Mesendoderm (in vitro differentiated cells): ENCODE measurements at places on chromosomes 7 and 10.

- no peak for DNase-seq
Measured at GRCh38 chr10:88138319-88138848, 275.0 kb downstream of the PTEN start.

- no peak for DNase-seq
Measured at GRCh38 chr10:59894114-59894513, 12.2 kb downstream of the CCDC6 start.

DNA sequence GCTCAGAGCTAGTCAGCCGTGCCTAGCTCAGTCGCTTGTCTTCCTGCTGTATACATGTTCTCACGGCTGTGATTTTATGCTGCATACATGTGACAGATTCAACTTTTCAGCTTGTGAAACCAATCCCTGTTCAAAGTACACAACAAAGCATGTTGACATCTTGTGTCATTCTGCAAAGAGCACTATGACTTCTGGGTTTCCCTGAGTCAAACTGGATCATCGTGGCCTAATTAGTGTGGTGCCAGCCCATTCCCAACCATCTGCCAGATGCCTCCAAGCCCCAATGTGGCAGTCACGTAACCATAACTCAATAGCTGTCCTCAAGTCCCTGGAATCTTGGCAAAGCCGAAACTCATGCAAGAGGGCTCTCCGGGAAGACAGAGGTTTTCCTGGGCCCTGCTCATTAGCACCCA lies 144.8 kb downstream of the MYOF start:
- no peak for DNase-seq

- no peak for DNase-seq
Measured at GRCh38 chr10:88092973-88093372, 229.5 kb downstream of the PTEN start.

DNA sequence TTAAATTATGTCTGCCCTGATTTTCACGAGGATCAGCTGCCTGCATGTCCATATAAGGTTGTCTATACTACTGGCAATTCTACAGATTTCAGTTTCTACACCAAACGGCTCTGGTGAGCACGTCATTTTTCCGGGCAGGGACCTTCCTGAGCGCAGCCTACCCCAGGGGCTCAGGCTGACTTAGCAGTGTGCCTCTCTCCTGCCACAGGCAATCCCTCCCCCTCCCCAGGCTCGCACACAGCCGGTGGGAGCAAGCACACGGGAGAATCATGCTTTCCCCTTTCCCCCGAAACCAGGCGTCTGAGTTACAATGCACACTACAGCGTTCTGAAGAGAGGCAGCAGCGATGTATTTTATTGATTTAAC lies 1.7 kb downstream of the KLF6 start:
- DNase-seq = peak; percentile 81

DNA sequence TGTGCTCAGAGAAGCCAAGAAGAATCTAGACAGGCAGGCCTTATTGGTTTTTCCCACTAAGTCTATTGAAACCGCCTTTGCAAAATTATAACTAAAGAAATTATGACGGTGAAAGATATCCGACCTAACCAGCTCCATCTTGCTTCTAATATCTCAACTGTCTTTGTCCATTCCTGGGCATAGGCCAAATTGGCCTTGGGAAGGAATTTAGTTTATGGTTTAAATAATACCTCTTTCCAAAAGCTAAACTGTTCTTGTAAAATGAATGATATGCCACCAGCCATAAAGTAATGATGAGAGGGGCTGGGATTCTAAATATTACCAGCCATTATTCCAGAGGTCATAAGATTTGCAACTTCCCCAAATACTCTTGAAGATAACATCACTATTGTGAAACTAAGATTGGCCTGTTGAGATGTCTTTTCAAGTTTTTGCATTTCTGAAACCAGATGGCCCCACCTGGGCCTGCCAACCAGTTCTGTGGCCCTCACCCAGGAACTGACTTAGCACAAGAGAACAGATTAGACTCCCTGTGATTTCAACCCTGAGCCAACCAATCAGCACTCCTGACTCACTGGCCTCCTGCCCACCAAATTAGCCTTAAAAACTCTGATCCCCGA lies 41.2 kb upstream of the SLC35G1 start:
- DNase-seq = no peak

- DNase-seq = peak; percentile 44
Measured at GRCh38 chr7:30062587-30062986, 34.4 kb downstream of the PLEKHA8 start.

DNA sequence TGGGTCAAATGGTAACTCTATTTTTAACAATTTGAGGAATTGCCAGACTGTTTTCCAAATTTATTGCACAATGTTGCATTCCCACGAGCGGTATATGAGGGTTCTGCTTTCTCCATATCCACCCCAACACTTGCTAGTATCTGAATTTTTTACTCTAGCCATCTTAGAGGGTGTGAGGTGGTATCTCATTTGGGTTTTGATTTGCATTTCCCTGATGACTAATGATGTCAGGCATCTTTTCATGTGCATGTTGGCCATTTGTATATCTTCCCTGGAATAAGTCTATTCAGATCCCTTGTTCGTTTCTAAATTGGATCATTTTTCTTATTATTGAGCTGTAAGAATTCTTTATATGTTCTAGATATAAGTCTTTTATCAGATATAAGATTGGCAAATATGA lies 97.7 kb downstream of the TPK1 start:
- no peak for DNase-seq

DNA sequence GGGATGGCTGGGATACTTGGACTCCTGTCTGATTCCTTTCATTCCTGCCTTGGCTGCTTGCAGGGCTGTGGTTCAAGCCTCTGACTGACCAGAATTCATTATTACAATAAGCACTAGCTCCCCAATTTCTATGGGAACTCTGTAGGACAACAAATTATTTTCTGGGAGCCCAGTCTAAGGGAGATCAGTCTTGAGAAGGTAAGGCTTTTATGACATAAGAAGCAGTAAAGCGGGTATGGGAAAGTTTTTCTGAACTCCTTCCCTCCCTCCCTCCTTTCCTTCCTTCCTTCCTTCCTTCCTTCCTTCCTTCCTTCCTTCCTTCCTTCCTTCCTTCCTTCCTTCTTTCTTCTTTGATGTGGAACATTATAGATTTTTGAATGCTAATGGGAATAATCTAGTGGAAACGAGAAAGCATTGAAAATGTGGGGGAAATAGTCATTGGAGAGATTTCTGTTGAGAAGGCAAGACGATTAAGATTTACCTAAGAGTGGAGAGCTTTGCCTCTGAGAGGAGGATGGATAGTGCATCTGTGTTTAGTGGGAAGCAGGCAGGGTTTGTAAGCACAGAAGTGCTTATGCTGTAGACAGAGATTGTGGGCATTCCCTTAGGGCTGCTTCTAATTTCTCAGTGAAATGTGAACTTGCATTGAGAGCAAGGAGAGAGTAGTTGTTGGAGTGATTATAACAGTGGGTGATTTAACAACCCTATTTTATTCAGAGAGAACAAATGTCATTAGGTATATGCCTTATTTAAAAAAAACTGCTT lies 201.5 kb downstream of the DNAJB9 start:
- no peak for DNase-seq

GRCh38 chr10:17241611-17242333 lies 13.7 kb downstream of the VIM start:
- DNase-seq = no peak

- DNase-seq = no peak
Measured at GRCh38 chr7:99553039-99553438, 1.1 kb upstream of the FAM200A start.

GRCh38 chr10:126569513-126570244 lies 100.8 kb downstream of the C10orf90 start:
- peak; percentile 73 for DNase-seq

DNA sequence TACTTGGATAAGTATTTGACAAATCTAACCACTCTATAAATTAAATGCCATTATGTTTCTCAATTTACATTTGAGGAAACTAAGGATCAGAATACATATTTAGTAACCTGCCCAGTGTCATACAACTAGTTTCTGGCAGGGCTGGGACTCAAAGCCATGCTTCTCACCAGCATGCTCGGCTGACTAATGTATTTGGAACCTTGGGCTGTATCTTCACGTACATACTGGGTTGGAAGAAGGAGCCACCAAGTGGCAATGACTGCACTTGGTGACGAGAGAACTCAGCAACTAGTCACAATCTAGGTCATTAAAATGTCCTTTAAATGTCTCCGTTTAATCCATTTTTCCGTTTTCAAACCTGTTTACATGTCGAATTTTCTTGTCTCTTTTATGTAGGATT lies 42.9 kb downstream of the CHRM2 start:
- peak; percentile 76 for DNase-seq

DNA sequence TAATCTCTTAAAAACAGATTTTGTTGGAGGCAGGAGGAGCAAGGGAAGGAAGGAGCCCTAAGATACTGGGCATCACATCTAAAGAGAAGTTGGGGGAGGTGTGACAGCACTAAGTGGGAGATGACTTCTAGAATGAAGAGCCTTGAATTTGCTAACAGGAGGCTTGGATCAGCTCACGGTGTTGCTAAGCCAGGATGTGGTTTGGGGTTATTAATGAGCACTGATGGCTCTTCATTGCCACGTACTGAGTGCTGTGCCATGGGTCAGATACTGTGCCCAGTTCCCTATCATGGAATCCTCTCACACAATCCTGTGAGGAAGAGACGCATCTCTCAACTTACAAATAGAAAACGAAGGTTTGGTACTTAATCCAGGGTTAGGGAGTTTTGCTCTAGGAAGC lies 78.5 kb downstream of the C7orf25 start:
- DNase-seq = no peak

DNA sequence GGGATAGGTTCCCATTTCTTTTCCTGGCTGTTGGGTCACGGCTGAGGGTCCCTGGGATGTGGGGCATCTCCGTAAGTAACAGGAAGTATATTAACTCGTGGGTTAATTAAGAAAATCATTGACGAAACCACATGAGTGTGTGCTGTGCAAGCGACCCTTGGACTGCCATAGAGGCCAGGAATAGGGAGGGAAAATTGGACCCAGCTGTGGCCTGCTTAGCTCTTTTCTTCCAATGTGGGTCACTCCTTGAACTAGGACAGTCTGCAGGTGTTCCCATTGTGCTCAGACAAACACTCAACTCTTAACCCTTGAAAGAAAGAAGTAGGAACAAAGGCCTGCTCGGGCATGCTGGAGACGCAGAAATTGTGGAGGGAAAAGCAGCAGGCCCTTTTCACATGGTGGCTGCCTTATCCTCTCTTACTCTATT lies 25.6 kb upstream of the PLEKHA1 start:
- DNase-seq = no peak

- no peak for DNase-seq
Measured at GRCh38 chr7:19284596-19285300, 139.5 kb upstream of the FERD3L start.

- DNase-seq = no peak
Measured at GRCh38 chr7:30705596-30705995, 23.3 kb upstream of the CRHR2 start.

GRCh38 chr10:89427629-89428028 lies 13.3 kb downstream of the IFIT5 start:
- no peak for DNase-seq
